Fibroblast of skin of back (primary cell): ENCODE measurements at places on chromosomes 2 and 18.
A peak's percentile ranks its signal among the peaks of the same experiment; 100 is the strongest.

DNA sequence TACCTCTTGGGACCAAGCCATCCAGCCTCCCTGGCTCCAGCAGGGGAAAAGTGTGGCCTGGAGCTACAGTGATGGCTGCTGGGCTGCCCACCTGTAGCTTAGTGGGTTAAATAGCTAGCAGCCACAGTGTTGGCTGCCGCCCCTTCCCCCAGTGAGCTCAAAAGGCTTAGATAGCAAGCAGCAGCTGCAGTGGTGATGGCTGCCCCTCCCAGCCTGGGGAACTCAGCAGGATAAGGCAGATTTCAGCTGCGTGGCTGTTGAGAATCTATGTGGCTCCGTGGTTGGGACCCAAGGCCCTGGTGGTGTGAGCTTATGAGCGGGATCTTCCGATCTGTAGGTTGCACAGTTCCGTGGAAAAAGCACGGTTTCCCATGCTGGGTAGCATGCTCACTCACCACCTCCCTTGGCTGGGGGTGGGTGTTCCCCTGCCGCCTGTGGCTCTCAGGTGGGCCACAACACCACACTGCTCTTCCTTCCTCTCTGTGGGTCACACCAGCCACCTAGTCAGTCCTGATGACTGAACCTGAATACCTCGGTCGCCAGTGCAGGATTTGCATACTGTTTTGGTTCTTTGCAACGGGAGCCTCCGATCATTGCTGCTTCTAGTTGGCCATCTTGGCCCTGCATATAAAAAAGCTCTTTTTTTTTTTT is 946.5 kb upstream of the FAM98A start:
- no peak for DNase-seq

DNA sequence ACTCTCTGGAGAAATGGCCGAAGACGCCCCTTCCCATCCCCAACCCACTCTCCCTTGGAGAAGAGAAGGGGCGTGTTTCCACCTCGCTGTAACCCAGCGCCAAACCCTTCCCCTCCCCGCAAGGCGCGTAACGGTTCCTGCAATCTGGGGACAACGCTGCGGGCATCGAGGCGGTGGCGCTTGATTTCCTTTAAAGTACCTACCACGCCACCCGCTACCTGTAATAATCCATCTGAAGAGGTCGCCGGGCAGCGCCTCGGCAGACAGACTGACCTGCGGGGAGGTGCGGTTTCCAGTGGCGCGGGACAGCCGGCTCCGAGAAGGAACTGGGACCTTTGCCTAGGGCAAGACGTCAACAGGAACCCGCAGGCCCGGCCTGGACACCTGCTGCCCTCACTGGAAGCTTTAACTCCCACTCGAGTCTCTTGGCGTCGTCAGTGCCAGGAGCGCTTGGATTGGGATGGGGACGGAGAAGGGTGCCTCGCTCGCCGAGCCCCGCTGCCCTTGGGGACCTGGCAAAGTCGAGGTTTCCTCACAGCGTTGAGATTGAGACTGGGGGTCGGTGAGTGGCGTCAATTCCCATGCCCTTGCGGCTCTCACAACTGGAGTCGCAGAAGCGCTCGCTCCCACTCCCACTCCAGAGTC is at the start of gene CYP1B1:
Gene CYP1B1, minus strand, starts transcription at position 645 of the 645 bp plus-strand sequence. CDS start 763 bp downstream, outside the sequence.
- no peak for DNase-seq

DNA sequence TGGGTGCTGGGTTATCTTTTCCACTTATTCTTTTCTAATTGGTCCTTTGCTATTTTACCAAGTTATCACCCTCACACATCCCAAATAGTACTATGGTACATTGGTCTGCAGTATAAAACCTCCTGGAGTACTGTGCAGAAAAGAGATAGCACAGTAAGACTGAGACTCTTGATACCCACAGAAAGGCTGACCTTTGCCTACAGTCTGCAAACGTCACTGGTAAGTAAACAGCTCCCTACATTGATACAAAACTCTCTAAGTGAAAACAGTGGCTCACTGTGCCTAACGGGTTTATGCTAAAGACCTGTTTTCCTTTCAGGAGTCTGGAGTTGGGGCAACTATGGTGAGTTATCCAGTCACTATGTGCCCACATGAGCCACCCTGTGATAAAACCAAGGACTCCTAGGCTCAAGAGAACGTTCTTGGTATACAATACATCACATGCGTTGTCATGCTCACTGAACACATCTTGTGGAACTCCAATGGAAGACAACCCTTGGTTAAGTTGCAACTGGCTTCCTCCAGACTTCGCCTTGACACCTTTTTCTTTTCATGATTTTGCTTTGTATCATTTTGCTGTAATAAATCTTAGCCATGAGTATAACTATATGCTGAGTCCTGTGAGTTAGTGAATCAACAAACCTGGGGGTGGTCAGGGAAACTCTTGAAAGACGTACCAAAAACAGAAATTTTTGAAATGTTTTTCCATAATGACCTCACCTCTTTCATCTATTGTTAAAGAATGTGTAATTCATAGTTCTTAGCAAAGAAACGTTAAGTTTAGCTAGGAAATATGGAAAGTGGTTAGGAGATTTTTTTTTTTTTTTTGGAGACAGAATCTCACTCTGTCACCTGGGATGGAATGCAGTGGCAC is 104.9 kb downstream of the C2orf74 start:
- DNase-seq = no peak

- DNase-seq = no peak
Observed at GRCh38 chr2:167491788-167492187, 603.5 kb downstream of the XIRP2 start.

- DNase-seq = no peak
Observed at GRCh38 chr2:229952256-229952835, 30.0 kb downstream of the FBXO36 start.

- DNase-seq = no peak
Observed at GRCh38 chr2:234847364-234847635, 104.5 kb upstream of the SH3BP4 start.

GRCh38 chr2:70767699-70768589 is at the start of gene ADD2:
Gene ADD2 (minus strand): TSS chr2:70768200. CDS start chr2:70706408, 61,792 bp downstream.
- peak; percentile 41 for DNase-seq
